Activated T-helper 1 cell treated with Interleukin-2 at 50 U/mL for 16 hours (primary cell): ENCODE measurements at places on chromosomes 3 and 15.

- no peak for DNase-seq
These were observed 36.1 kb upstream of the PFN2 start for GRCh38 chr3:150006794-150007193.

DNA sequence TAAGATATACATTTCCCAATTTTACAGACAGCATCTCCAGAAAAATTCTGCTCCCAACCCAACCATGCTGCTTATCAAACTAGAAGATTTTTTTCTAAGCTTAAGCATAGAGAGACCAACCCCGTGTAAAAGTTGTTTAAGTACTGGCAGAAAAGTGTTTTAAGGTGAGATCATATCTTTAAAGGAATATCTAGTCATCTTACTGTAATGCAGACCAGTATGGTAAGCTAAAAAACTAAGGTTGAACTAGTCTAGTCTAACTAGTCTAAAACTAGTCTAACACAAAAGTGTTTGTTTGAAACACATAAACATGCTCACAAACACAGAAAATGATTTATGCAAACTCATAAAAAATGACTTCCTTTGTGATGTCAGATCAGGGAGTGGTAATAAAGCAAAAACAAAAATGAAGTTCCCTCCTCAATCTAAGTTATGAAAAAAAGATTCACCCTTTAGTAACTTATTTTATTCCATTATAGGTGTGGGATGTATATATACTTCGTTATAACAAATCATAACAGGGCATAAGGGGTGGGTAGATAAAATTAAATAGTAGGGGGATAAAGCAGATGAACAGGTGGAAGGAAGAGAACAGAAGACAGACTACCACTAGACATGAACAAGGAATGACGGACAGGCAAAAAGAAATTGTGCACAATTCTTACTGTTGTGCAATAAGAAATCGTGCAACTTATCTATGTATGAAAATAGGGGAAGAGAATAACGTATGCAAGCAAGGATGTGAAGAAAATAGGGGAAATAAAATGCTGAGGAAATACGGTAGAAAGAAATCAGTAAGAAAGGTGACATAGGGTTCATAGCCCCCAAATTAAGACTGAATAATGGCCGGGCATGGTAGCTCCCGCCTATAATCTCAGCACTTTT, 10.0 kb downstream of the MYO5A start:
- no peak for DNase-seq

- DNase-seq: no peak
These were observed 32.6 kb upstream of the ESYT3 start for GRCh38 chr3:138401834-138402233.

DNA sequence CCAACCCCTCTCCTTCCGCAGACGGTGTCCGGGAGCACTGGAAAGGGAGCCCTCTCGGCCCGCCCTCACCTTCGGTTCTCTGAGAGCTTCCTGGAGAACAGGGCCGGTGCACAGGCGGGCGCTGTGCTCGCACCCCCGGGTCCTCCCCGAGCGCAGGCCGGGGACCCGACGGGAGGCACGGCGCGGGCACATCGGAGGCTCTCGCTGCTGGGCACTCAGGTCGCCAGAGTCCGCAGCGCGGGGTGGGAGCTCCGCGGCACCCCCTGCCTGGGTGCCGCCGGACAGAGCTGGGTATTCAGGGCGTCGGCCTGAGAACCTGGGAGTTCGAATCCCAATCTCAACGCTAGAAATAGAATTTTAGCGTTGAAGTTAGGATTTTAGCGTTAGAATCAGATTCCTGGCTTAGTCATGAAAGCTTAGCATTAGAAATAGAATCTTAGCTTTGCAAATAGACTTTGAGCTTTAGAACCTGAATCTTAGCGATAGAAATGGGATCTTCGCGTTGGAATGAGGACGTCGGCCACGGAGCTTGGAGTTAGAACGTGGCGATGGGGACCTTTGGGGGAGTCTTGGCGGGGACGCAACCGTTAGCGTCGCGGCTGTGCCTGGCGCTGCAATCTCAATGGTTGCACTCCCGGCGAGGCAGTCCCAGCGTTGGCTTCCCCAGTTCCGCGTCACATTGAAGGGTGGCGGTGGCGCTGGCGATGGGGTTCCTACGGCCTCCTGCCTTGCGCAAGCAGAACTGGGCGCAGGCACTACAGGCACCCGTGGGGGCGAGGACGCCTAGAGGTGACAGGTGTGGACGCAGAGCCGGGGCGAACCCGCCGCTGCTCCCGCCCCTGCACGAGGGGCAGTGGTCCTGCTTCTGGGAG, 549 bp downstream of the TRH start:
- DNase-seq: no peak

GRCh38 chr3:159252772-159253384, 451.0 kb downstream of the MFSD1 start:
- DNase-seq: no peak

- no peak for DNase-seq
These were observed 790 bp downstream of the DAZL start for GRCh38 chr3:16604433-16604832.

- no peak for DNase-seq
These were observed 175.5 kb upstream of the SLCO3A1 start for GRCh38 chr15:91678003-91678402.

GRCh38 chr3:184078851-184079250, 18.0 kb upstream of the HTR3E start:
- DNase-seq: no peak
